ENCODE measurements at places on chromosomes 5 and 9.

DNA sequence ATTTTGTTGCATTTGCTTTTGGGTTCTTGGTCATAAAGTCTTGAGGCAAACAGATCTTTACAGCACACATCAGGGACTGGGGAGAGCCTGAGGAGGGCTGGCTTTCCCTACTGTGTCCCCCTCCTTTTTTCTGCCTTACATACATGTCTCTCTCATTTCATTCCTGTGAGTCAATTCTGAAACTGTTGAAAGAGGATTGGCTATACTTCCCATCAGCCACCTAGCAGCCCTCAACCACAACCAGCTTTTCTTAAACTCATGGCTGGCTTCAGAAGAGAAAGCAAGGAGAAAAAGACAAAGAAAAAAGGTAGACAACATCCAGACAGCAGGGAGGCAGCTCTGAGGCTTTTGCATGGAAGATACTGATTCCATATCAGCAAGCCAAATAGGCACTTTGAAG is 374.8 kb upstream of the KIF2A start:
- H3K27ac ChIP-seq, result no peak overlapping the region
- no peak overlapping the region for H3K4me3 ChIP-seq
- H3K4me1 ChIP-seq, result no peaks in the 10 kb centered on the region
- no peaks in the 10 kb centered on the region for H3K36me3 ChIP-seq
- no peak for DNase-seq
- H3K27me3 ChIP-seq, result no peaks in the 10 kb centered on the region

DNA sequence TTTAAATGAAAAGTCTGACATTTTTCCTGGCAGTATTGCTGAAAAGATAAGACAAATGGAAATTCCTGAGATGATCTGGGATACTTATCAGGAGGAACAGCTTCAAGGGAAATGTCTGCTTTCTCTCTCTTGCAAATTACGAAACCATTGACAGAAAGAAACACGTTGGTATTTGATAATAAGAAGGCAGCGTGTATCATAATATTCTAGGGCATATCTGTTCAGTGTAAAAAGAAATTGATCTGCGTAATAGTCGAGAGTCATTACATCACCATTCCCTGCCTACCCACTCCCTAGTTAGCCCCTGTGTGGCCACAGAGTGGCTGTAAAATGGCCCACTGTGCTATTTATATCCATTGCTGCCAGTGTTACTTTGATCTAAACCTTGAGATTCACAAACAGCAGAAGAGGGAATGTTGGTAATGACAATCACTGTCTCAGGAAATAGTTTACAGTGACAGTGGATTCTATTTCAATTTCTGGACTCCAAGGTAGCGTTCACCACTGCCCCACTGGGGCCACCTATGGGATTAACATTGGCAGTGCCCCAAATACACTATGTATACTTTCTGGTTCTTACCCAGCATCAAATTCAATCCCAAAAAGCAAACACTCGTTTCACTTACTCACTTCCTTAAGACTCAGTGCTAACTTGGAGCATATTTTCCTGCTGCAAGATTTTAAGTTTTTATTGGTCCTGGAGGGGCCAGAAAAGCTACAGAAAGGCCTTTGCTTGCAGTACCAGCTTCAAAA is 133.4 kb upstream of the GAS1 start:
- H3K4me1 ChIP-seq, result peaks cover 7% of the 10 kb centered on the region
- peak; percentile 67 for DNase-seq
- no peak overlapping the region for H3K4me3 ChIP-seq
- H3K27me3 ChIP-seq, result no peaks in the 10 kb centered on the region

GRCh38 chr5:140255460-140256157 is 47.3 kb downstream of the PFDN1 start:
- H3K4me1 ChIP-seq, result no peaks in the 10 kb centered on the region
- no peak overlapping the region for H3K27ac ChIP-seq
- no peak for DNase-seq
- H3K36me3 ChIP-seq, result 0 out of 2 replicates have a peak, but pooled peaks cover 2% of the 10 kb centered on the region

DNA sequence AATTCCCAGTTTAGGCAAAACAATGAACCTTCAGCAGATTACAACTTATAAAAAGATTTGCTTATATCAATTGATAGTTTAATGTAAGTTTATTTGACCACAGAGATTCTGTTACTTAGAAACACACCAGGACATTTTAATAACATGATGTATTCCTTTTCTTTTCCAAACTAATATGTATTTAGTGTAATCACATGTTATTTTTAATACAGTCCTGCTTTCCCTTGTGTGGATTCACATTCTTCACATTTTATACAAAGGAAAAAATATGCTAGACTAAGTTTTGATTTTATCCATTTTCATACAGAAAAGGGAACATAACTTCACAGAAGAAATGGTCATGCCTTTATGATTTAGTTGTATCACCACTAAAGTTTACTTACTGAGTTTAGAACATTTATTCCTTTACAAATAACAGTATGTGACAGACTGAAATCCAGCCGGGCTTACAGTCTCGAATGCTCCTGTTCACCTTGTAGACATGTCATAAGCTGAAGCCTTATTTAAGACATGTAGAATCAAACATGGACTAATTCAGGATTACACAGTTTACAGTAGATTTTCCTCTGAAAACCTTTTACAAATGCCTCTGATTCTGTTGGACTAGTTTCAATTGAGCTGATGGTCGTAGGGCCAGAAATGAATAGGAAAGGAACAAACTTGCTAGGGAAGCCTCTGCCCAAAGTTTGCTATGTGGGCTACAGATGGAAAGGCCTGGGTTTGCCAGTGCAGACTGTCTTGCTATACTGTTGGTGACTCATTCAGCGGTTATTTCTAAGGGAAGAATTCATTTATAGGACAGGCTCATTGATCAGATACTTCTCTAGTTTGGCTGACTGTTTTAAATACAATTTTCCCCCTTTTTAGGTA is 6.6 kb upstream of the ASPN start:
- no peak overlapping the region for H3K4me3 ChIP-seq
- no peak for DNase-seq
- H3K36me3 ChIP-seq, result no peaks in the 10 kb centered on the region
- no peaks in the 10 kb centered on the region for H3K27me3 ChIP-seq
- H3K27ac ChIP-seq, result peak overlapping the region; percentile 66
- peaks cover 4% of the 10 kb centered on the region for H3K4me1 ChIP-seq

- no peaks in the 10 kb centered on the region for H3K27me3 ChIP-seq
- no peaks in the 10 kb centered on the region for H3K36me3 ChIP-seq
- no peak overlapping the region for H3K27ac ChIP-seq
- no peaks in the 10 kb centered on the region for H3K4me1 ChIP-seq
- H3K4me3 ChIP-seq, result no peak overlapping the region
Observed at GRCh38 chr5:128002425-128002824, 81.1 kb upstream of the SLC12A2 start.

- no peak overlapping the region for H3K27ac ChIP-seq
- H3K36me3 ChIP-seq, result no peaks in the 10 kb centered on the region
- no peaks in the 10 kb centered on the region for H3K4me1 ChIP-seq
Observed at GRCh38 chr9:11500780-11501179, 888.0 kb upstream of the PTPRD start.

- DNase-seq, result no peak
- H3K27ac ChIP-seq, result no peak overlapping the region
- no peaks in the 10 kb centered on the region for H3K4me1 ChIP-seq
- no peak overlapping the region for H3K4me3 ChIP-seq
- H3K27me3 ChIP-seq, result no peaks in the 10 kb centered on the region
Observed at GRCh38 chr9:90830977-90831376, 29.4 kb downstream of the SYK start.

DNA sequence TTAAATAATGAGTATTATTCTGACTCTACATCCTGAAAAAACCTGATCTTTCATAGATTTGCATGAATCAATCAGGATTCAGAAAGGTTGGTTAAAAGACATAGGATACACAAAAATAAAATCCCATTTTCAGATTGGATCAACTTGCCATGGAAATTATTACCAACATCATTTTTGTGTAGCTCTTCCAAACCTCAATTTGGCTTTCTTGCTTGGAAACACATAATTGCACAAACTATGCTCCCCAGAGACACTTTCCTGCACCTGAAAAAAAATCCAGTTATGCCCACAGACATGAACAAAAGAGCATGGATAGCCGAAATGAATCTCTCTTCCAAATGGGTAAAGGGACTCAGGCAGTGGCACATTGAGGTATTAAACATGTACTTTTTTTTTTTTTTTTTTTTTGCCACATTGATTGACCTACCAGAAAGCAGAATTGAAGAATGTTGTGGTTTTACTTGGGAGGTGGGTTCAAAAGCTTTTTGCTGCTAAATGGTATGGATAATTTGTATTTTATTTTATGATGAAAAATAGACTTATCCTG is 135.4 kb upstream of the FBN2 start:
- DNase-seq, result no peak
- no peaks in the 10 kb centered on the region for H3K27me3 ChIP-seq
- no peak overlapping the region for H3K4me3 ChIP-seq
- H3K27ac ChIP-seq, result no peak overlapping the region
- no peaks in the 10 kb centered on the region for H3K36me3 ChIP-seq

DNA sequence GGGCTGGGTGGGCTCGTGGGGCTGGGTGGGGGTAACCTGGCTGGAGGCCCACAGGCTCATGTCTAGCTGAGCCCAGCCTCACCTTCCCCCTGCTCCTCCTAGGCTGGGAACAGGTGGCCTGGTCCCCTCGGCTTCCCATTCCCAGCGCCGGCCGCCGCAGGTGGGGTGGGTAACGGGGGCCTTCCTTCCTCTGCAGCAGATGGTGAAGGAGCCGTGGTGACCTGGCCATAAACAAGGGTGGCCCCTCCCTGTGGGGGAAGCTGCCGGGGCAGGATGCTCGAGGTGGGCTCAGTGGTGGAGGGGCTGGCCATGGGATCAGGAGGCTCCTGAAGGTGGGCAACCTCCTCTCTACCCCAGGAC is 41.0 kb upstream of the EGFL7 start:
- H3K27ac ChIP-seq, result no peak overlapping the region
- no peak for DNase-seq
- no peaks in the 10 kb centered on the region for H3K27me3 ChIP-seq
- no peaks in the 10 kb centered on the region for H3K36me3 ChIP-seq
- peaks cover 8% of the 10 kb centered on the region for H3K4me1 ChIP-seq
- no peak overlapping the region for H3K4me3 ChIP-seq

GRCh38 chr9:106112935-106113334 is 418.6 kb downstream of the TMEM38B start:
- no peak overlapping the region for H3K27ac ChIP-seq
- no peaks in the 10 kb centered on the region for H3K36me3 ChIP-seq
- H3K4me3 ChIP-seq, result no peak overlapping the region
- H3K27me3 ChIP-seq, result no peaks in the 10 kb centered on the region

- H3K27me3 ChIP-seq, result no peaks in the 10 kb centered on the region
- H3K27ac ChIP-seq, result no peak overlapping the region
- H3K4me1 ChIP-seq, result no peaks in the 10 kb centered on the region
Observed at GRCh38 chr9:93108291-93109041, 12.4 kb downstream of the CARD19 start.

DNA sequence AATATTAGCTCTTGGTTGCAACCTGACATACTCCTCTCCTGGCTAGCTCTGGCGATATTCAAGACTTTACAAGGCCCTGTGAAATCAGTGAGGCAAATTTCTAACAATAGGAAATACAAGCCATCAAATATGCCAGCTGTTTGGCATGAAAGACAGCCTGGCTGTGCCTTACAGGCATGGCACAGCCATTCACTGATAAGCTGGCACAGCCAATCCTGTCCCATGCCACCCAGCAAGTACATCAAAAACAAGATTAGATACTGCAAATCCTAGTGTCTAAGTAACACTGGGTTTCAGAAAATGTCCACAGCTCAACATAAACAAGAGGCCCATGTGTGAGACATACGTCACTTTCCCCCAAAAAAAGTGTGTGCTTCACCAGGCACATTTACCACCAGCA is 1045.8 kb upstream of the DMAC1 start:
- no peak overlapping the region for H3K27ac ChIP-seq
- H3K36me3 ChIP-seq, result no peaks in the 10 kb centered on the region
- H3K4me3 ChIP-seq, result no peak overlapping the region
- peak; percentile 27 for DNase-seq
- H3K27me3 ChIP-seq, result no peaks in the 10 kb centered on the region
- no peaks in the 10 kb centered on the region for H3K4me1 ChIP-seq

DNA sequence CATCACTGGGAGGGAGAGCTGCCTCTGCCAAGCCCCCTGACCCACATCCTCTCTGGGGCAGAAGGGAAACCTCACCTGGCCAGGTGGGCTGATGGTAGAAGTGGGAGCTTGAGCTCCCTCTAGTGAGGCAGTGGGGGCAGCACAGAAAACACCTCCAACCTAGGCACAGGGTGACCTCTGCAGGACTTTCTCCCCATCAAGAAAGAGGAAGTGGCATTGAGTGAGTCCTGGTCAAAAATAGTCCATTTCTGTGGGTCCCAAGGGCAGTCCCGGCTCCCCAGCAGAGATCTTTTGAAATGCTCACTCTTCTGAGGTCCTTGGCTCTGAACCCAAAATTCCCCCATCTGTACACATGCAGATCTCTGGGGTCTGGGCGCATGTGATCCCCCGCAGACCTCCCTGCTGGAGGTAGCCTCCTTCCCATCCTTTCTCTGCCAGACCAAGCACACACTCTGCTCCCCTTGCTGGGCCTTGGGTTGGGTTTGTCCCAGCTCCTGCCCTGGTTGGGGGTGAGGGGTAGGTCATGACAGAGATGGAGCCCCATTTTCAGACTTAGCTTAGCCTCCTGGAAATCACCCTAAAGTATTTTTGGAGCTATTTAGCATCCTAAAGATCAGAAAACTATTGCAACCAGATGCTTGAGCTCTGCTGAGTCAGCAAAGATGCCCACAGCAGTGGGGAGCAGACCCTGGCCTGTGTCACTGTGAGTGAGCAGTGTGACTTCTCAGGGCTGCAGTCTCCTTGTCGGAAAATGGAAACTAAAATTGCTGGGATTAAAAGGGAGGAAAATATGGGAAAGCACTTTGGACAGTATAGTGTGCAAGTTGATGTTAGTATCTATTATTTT is 41.6 kb upstream of the LCP2 start:
- no peaks in the 10 kb centered on the region for H3K27me3 ChIP-seq
- no peaks in the 10 kb centered on the region for H3K36me3 ChIP-seq
- no peak overlapping the region for H3K4me3 ChIP-seq
- no peak for DNase-seq
- no peak overlapping the region for H3K27ac ChIP-seq

DNA sequence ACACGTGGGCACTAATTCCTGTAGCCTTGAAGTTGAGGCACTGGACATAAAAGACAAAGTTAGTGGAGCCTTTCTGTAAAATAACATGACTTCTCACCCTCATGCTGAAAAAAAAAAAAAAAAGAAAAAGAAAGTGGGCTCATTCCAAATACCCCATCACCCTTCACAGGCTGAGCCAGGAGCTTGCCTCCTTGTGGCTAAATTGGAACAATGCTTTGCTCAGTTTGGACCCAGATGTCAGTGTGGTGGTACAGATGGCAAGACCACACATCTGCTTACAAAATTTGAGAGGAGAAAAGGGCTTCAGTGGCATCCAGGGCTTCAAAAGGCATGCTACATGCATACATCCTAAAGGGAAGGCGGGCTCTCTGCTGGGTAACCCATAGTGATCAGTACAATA is 342.8 kb downstream of the EBF1 start:
- H3K4me1 ChIP-seq, result no peaks in the 10 kb centered on the region
- no peaks in the 10 kb centered on the region for H3K36me3 ChIP-seq
- H3K27ac ChIP-seq, result no peak overlapping the region
- DNase-seq, result no peak

GRCh38 chr9:13967011-13967410 is 346.9 kb downstream of the NFIB start:
- H3K4me3 ChIP-seq, result no peak overlapping the region
- no peaks in the 10 kb centered on the region for H3K36me3 ChIP-seq
- no peaks in the 10 kb centered on the region for H3K27me3 ChIP-seq
- DNase-seq, result no peak
